ENCODE measurements at places on chromosomes 12 and 14.

GRCh38 chr14:34693228-34693939 lies 21.0 kb downstream of the CFL2 start:
- DNase-seq = peak; percentile 67

- DNase-seq = peak; percentile 49
Measured at GRCh38 chr14:105386581-105387529, 11.5 kb upstream of the TEX22 start.

- no peak for DNase-seq
Measured at GRCh38 chr14:105878554-105878953, 352.2 kb downstream of the TMEM121 start.

GRCh38 chr12:116861320-116861719 lies 19.9 kb downstream of the HRK start:
- DNase-seq = peak; percentile 30

DNA sequence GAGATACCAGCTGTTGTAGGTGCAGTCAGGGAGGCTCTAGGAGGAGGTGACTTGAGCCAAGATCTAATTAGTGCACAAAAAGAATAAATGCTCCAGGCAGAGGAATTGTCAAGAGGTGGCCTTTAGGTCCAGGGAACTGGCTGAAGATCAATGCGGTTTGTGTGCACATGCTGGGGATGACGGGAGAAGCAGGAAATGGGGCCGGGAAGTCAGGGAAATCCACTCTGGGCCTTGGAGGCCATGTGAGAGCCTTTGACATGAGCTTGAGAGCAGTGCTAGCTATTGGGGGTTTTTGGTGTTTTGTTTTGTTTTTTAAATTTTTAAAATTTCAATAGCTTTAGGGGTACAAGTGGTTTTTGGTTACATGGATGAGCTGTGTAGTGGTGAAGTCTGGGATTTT lies 67.4 kb downstream of the MVK start:
- DNase-seq = no peak
